ENCODE measurements at places on chromosomes 5 and 9. TPM values are rescaled to one million over a fixed set of nuclear protein-coding genes. Genes with fewer than 3 reads are reported as not detected.

GRCh38 chr9:91320299-91320698 lies 41.4 kb downstream of the AUH start:
- DNase-seq = no peak
- no peak overlapping the region for H3K27ac ChIP-seq

DNA sequence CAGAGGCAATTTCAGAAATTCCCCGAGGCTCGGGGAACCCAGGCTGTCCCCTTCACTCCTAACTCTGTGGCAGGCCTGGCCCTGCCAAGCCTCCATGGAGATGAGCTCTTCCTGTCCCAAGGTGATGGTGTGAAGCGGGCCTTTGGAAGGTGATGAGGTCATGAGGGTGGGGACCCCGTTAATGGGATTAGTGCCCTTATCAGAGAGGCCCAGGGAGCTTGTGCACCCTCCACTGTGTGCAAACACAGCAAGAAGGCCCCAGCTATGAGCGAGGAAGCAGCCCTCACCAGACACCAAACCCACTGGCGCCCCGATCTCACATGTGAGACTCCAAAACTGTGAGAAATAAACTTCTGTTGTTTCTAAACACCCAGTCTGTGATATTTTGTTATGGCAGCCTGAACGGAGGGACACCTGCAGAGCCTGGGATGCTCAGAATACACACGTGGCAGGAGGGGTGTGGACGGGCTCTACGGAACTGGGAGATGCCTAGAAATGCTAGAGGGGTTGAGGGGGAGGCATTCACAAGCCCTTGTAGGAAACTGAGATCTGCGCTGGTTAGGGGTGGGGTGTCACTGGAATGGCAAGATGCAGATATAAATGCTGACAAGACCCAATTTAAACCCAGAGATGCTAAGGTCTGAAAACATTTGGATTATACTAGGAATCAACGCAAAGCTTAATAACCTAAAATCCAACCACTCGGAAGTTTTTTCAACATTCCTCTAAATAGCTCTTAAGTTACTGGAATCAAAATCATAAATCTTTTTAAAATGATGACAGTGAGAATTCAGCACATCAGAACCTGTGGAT lies 46.9 kb downstream of the ADAMTS2 start:
- no peak overlapping the region for H3K27ac ChIP-seq
- H3K4me3 ChIP-seq = no peak overlapping the region
- H3K4me1 ChIP-seq = no peaks in the 10 kb centered on the region
- H3K36me3 ChIP-seq = no peaks in the 10 kb centered on the region
- no peak for DNase-seq

DNA sequence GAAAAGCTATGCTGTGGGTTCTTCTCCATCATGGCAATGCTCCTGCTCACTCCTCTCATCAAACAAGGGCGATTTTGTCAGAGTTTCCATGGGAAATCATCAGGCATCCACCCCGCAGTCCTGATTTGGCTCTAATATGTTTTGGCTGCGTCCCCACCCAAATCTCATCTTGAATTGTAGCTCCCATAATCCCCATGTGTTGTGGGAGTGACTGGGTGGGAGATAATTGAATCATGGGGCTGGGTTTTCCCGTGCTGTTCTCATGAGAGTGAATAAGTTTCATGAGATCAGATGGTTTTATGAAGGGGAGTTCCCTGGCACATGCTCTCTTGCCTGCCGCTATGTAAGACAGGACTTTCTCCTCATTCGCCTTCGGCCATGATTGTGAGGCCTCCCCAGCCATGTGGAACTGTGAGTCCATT lies 163.8 kb downstream of the GADD45G start:
- H3K4me1 ChIP-seq = peaks cover 20% of the 10 kb centered on the region
- H3K27ac ChIP-seq = no peak overlapping the region
- H3K27me3 ChIP-seq = no peaks in the 10 kb centered on the region
- DNase-seq = no peak
- no peak overlapping the region for H3K4me3 ChIP-seq

DNA sequence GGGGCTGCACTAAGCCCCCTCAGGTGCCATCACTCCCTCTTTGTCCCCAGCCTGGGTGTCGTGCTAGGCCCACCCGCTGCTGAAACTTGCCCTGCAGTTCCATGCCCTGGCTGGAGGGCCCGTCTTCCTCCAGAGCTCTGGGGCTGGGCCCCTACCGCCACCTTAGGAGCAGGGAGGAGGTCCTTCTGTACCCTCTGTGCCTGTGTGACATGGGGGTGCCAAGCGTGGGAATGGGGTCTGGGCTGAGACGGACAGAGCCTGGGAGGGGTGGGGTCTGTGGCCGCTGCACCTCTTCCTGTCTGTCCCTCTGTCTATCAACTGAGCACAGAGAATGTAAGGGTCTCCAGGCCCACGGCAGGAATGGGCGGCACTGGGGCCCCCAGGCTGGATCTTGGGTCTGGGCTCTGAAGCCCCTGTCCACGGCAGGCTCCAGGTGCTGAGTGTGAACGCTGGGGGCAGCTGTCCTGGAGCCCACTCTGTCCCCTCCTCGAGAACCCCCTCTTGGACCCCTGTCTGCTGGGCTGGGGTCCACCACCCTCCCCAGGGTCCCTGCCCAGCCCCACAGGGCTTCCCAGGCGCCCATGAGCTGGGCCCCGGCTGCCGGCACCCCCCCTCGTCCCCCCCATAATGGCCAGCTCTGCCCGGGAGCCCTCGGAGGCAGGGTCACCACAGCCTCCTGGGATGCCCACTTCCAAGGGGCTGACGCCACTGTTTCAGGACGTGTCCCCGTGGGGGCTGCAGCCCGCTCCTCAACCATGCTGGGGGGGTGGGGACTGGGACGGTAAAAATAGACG lies 15.8 kb upstream of the NRARP start:
- peaks cover 4% of the 10 kb centered on the region for H3K4me1 ChIP-seq
- peaks cover 3% of the 10 kb centered on the region for H3K27me3 ChIP-seq
- H3K27ac ChIP-seq = no peak overlapping the region

DNA sequence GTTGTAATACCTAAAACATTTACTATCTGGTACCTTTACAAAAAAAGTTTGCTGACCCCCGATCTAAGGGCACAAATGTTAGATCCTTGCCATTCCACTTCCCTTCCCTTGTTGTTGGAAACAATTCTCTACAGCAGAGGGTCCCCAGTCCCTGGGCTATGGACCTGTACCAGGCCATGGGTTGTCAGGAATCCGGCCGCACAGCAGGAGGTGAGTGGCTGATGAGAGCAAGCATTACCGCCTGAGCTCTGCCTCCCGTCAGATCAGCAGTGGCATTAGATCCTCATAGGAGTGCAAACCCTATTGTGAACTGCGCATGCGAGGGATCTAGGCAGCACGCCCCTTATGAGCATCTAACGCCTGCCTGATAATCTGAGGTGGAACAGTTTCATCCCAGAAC lies 248.5 kb downstream of the AP3B1 start:
- peaks cover 3% of the 10 kb centered on the region for H3K4me1 ChIP-seq
- no peak overlapping the region for H3K27ac ChIP-seq
- no peaks in the 10 kb centered on the region for H3K27me3 ChIP-seq
- DNase-seq = no peak
- H3K4me3 ChIP-seq = no peak overlapping the region
- H3K36me3 ChIP-seq = peaks cover 15% of the 10 kb centered on the region

- peaks cover 25% of the 10 kb centered on the region for H3K4me1 ChIP-seq
- no peak for DNase-seq
Measured at GRCh38 chr9:34089311-34089710, 37.2 kb downstream of the DCAF12 start.

GRCh38 chr9:130607640-130608420 lies 28.5 kb downstream of the FUBP3 start:
- peaks cover 31% of the 10 kb centered on the region for H3K36me3 ChIP-seq
- no peak overlapping the region for H3K4me3 ChIP-seq
- no peaks in the 10 kb centered on the region for H3K27me3 ChIP-seq
- DNase-seq = no peak
- peaks cover 4% of the 10 kb centered on the region for H3K4me1 ChIP-seq

GRCh38 chr9:126980231-126980630 lies 65.6 kb downstream of the RALGPS1 start:
- no peak overlapping the region for H3K4me3 ChIP-seq

DNA sequence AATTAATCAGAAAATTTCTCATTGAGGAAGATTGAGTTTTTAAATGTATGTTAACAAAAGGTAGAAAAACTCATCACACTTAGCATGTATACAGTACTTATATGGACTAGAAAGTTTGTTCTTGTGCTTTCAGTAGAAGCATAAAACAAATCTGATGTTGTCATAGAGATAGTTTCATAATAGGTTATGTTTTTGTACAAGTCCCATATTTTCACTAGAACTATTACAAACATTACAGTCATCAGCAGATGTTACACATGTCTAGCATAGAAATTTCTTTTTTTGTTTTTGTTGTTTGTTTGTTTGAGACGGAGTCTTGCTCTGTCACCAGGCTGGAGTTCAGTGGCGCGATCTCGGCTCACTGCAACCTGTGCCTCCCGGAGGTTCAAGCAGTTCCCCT lies 131.4 kb downstream of the COMMD10 start:
- no peaks in the 10 kb centered on the region for H3K4me1 ChIP-seq
- DNase-seq = no peak
- no peak overlapping the region for H3K4me3 ChIP-seq
- no peak overlapping the region for H3K27ac ChIP-seq
- no peaks in the 10 kb centered on the region for H3K36me3 ChIP-seq
- H3K27me3 ChIP-seq = no peaks in the 10 kb centered on the region

GRCh38 chr5:173201636-173202265 lies 33.3 kb downstream of the NKX2-5 start:
- DNase-seq = no peak
- no peaks in the 10 kb centered on the region for H3K36me3 ChIP-seq

- no peaks in the 10 kb centered on the region for H3K27me3 ChIP-seq
- H3K4me1 ChIP-seq = no peaks in the 10 kb centered on the region
- no peak overlapping the region for H3K4me3 ChIP-seq
Measured at GRCh38 chr9:13173553-13173952, 105.9 kb downstream of the MPDZ start.

GRCh38 chr5:56761151-56761885 lies 54.0 kb upstream of the MAP3K1 start:
- no peaks in the 10 kb centered on the region for H3K36me3 ChIP-seq
- H3K27ac ChIP-seq = no peak overlapping the region
- no peak overlapping the region for H3K4me3 ChIP-seq
- H3K4me1 ChIP-seq = peaks cover 4% of the 10 kb centered on the region
- peaks cover 4% of the 10 kb centered on the region for H3K27me3 ChIP-seq
- no peak for DNase-seq

DNA sequence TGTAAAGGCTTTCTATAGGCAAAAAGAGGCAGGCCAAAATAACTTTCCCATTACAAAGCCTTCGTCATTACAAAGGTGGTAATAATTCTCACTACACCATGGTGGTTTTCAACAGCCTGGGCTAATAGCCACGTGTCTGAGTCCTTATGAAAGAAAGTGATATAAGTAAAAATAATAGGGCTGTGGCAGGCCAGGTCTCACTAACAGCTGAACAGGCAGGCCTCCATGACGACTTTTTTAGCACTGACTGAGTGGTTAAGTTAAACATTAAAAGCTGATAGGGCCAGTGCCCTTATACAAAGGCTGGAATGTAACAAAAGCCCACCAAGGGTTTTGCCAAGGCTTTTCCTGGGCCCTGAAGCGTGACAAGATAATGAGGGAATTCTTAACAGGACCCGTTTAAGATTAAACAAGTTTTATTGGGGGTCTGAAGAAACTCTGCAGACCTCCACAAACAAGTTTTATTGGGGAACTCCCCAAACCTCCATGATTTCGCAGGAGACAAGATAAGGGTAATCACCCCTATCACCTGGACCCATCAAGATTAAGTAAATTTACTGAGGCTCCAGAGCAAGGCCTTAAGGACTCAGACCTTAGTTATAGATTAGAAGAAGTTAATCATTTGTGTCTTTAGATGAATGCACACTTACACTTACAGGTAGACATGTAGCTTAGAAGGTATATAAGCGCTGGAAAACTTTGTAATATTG lies 412.9 kb downstream of the CHSY3 start:
- no peak overlapping the region for H3K27ac ChIP-seq
- H3K27me3 ChIP-seq = no peaks in the 10 kb centered on the region
- no peaks in the 10 kb centered on the region for H3K36me3 ChIP-seq
- H3K4me1 ChIP-seq = no peaks in the 10 kb centered on the region
- DNase-seq = no peak

DNA sequence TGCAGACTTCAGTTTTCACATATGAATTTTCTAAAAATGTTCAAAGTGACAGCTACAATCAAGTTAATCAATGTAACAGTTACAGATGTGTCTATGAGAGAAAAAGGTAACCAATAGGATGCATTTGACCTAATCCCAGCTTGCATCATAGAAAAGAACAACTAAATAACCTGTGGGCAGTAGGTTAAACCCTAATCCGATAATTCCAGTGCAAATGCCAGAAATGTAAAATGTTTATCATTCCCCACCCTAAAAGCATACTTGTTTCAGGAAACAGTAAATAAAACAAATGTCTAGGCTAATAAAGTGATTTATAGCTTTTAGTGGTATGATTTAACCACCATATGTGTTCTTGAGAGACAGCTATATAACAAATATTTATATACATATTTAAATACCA lies 592.6 kb downstream of the PRELID2 start:
- no peak for DNase-seq
- H3K4me3 ChIP-seq = no peak overlapping the region
- H3K27me3 ChIP-seq = no peaks in the 10 kb centered on the region
- H3K36me3 ChIP-seq = no peaks in the 10 kb centered on the region
- H3K4me1 ChIP-seq = no peaks in the 10 kb centered on the region
- H3K27ac ChIP-seq = no peak overlapping the region

- no peaks in the 10 kb centered on the region for H3K4me1 ChIP-seq
- no peak for DNase-seq
- H3K27me3 ChIP-seq = no peaks in the 10 kb centered on the region
- H3K36me3 ChIP-seq = no peaks in the 10 kb centered on the region
- H3K4me3 ChIP-seq = no peak overlapping the region
Measured at GRCh38 chr5:179371681-179372680, 26.7 kb upstream of the ADAMTS2 start.

The SH3RF2 gene
- 0.02 TPM for total RNA-seq

The TMEFF1 gene
- not detected for total RNA-seq

The IL3 gene
- total RNA-seq = 71.3 TPM

The IQGAP2 gene
- total RNA-seq = 37.3 TPM

The PCDHA8 gene
- total RNA-seq = not detected

The DOCK2 gene
- 215 TPM for total RNA-seq

The ENTPD2 gene
- 0.21 TPM for total RNA-seq

The PIP5KL1 gene
- total RNA-seq = 0.90 TPM

Data from activated CD4-positive, alpha-beta T cell treated with anti-CD3 and anti-CD28 coated beads, Interleukin-2, amount 10 ng/mL, durations not matched to agents 24 days and 14 days (primary cell).